CD8-positive, alpha-beta memory T cell (primary cell): ENCODE measurements at places on chromosomes 13 and 19. TPM values are rescaled to one million over a fixed set of nuclear protein-coding genes. Genes with fewer than 3 reads are reported as not detected.

DNA sequence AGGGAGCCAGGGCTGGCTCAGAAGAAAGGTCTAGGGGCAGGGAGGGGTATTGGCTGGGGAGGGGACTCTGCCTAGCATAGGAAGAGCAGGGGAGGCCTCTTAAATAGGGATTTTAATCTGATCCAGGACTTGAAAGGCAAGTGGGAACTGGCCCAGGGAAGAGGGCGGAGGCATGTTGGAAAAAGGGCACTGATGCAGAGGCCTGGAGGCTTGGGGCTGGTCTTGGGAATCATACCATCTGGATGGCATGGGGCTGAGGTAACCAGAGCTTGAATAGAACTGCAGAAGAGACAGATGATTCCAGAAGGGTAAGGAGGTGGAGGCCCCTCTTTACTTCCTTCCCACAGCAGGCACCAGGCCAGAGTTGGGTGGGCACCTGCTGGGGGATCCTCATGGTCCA, 29.1 kb downstream of the CERS4 start:
- no peak overlapping the region for H3K4me3 ChIP-seq
- peaks cover 14% of the 10 kb centered on the region for H3K4me1 ChIP-seq
- DNase-seq, result no peak
- H3K27ac ChIP-seq, result no peak overlapping the region
- H3K27me3 ChIP-seq, result no peaks in the 10 kb centered on the region
- no peaks in the 10 kb centered on the region for H3K36me3 ChIP-seq

GRCh38 chr19:1782521-1782920, 29.2 kb downstream of the ONECUT3 start:
- H3K27me3 ChIP-seq, result peaks cover 17% of the 10 kb centered on the region
- no peak for DNase-seq
- no peaks in the 10 kb centered on the region for H3K4me1 ChIP-seq
- no peaks in the 10 kb centered on the region for H3K36me3 ChIP-seq
- no peak overlapping the region for H3K4me3 ChIP-seq

- DNase-seq, result no peak
- H3K27ac ChIP-seq, result peak overlapping the region; percentile 57
- no peak overlapping the region for H3K4me3 ChIP-seq
- peaks cover 7% of the 10 kb centered on the region for H3K4me1 ChIP-seq
- H3K27me3 ChIP-seq, result peaks cover under 1% of the 10 kb centered on the region
Observed at GRCh38 chr19:6577476-6578125, 13.3 kb downstream of the CD70 start.

Gene CEACAM1
- 0.15 TPM for polyA plus RNA-seq

Gene ONECUT3
- polyA plus RNA-seq, result not detected

Gene ZNF880
- polyA plus RNA-seq, result 38.9 TPM

- no peak overlapping the region for H3K4me3 ChIP-seq
- H3K27ac ChIP-seq, result no peak overlapping the region
- no peaks in the 10 kb centered on the region for H3K27me3 ChIP-seq
- peaks cover 11% of the 10 kb centered on the region for H3K4me1 ChIP-seq
Observed at GRCh38 chr19:4329858-4330257, 8.8 kb downstream of the STAP2 start.

DNA sequence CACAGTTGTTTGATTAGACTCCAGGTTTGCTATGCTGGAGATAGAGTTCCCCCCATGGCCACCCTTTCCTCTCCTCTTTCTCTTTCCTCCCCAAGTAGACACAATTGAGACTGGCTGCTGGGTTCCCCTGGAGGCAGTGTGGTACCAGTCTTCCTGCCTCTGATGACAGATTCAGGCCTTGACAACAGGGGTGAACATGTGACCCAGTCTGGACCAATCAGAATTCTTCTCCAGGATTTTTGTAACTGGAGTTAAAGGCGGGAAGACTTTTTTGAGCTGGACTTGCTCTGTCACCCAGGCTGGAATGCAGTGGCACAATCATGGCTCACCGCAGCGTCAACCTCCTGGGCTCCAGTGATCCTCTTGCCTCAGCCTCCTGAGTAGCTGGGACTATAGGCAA, 48.7 kb downstream of the CCNE1 start:
- DNase-seq, result no peak
- no peak overlapping the region for H3K4me3 ChIP-seq
- no peaks in the 10 kb centered on the region for H3K36me3 ChIP-seq
- no peaks in the 10 kb centered on the region for H3K27me3 ChIP-seq
- no peaks in the 10 kb centered on the region for H3K4me1 ChIP-seq

DNA sequence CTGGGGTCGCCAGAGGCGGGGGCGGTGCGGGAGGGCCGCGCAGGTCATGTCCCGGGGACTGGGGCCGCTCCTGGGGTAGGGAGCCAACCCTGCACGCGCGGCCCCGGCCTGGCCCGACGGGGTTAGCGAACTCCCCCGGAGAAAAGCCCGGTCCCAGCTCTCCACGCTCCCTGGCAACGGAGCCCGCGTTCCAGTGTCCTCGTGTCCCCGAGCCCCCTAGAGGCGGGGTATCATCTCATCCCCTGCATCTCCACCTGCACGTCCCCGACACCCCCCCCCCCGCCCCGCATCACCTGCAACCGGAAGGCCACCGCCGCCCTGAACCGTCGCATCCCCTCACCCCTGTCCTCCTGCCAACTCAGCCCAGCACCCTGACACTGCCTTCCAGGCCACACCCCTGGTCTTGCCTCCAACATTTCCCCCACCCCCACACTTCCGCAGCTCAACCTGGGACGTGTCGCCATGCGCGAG, 2.7 kb downstream of the WDR88 start:
- H3K36me3 ChIP-seq, result peaks cover 4% of the 10 kb centered on the region
- no peak for DNase-seq
- no peak overlapping the region for H3K27ac ChIP-seq
- no peak overlapping the region for H3K4me3 ChIP-seq

DNA sequence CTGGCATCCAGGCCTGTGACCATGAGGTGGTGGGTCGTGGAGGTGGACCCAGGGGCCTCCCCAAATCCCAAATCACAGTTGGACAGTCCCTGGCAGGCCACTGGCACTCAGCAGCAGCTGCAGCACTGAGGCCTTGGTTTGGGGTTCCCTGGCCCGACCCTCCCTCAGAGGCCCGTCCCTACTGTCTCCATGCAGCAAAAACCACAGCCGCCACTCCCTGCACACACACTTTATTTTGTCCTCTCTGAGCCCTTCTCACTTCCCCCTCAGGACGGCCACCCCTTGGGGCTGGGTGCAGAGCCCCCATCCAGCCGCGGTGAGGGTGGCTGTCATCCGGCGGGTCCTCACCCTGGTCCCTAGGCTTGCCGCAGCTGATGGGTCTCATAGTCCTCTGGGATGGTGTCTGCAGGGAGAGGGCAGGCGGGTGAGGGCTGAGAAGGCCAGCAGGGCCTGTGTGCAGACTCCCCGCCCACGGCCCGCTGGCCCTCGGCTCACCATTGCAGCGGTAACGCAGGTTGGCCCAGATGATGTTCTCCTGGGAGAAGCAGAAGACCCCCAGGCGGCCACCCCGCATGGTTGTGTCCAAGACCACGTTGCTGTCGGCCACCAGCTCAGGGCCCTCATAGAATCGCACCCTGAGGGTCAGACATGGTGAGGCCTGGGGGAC, 8.4 kb downstream of the COMP start:
- no peak for DNase-seq
- no peak overlapping the region for H3K27ac ChIP-seq
- H3K4me1 ChIP-seq, result no peaks in the 10 kb centered on the region
- H3K4me3 ChIP-seq, result no peak overlapping the region

Gene SIGLEC11
- polyA plus RNA-seq, result not detected

DNA sequence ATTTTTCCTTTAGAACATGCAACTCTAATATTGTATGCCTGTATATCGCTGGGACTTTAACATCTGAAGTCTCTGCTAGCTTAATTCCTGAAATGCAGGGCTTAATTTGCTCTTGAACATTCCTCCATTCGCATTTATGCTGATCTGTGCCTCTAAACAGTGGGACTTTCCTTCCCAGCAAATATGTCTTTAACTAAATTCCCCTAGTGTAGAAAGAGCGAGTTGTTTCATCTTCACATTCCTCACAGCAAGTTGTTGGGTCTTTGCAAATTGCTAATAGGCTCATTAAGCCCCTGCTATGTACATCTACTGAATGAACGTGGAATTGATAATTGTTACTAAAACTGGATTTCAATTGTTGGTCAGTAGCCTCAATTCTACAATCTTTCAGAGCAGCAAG, 118.4 kb upstream of the OBI1 start:
- no peak for DNase-seq
- H3K36me3 ChIP-seq, result no peaks in the 10 kb centered on the region
- no peak overlapping the region for H3K27ac ChIP-seq
- no peaks in the 10 kb centered on the region for H3K4me1 ChIP-seq
- no peaks in the 10 kb centered on the region for H3K27me3 ChIP-seq

GRCh38 chr19:58455306-58455705, 3.9 kb downstream of the ZNF324B start:
- H3K36me3 ChIP-seq, result peaks cover 3% of the 10 kb centered on the region
- no peak for DNase-seq
- no peak overlapping the region for H3K4me3 ChIP-seq
- H3K27me3 ChIP-seq, result no peaks in the 10 kb centered on the region
- peaks cover 6% of the 10 kb centered on the region for H3K4me1 ChIP-seq
- H3K27ac ChIP-seq, result no peak overlapping the region

Gene ZNF888
- 2.5 TPM for polyA plus RNA-seq

- peak overlapping the region; percentile 70 for H3K4me3 ChIP-seq
- no peaks in the 10 kb centered on the region for H3K27me3 ChIP-seq
- H3K27ac ChIP-seq, result peak overlapping the region; percentile 86
- H3K36me3 ChIP-seq, result no peaks in the 10 kb centered on the region
- peak; percentile 92 for DNase-seq
- H3K4me1 ChIP-seq, result peaks cover 41% of the 10 kb centered on the region
Observed at GRCh38 chr19:17125728-17126677, 50.4 kb downstream of the MYO9B start.

Gene PDS5B
- 39.4 TPM for polyA plus RNA-seq

Gene ZFR2
- 4.8 TPM for polyA plus RNA-seq

- peak overlapping the region; percentile 70 for H3K4me3 ChIP-seq
- no peaks in the 10 kb centered on the region for H3K27me3 ChIP-seq
- H3K4me1 ChIP-seq, result peaks cover 21% of the 10 kb centered on the region
- peak overlapping the region; percentile 14 for H3K27ac ChIP-seq
Observed at GRCh38 chr19:17183271-17183761, 31.8 kb upstream of the USE1 start.

- peaks cover 40% of the 10 kb centered on the region for H3K4me1 ChIP-seq
- H3K36me3 ChIP-seq, result no peaks in the 10 kb centered on the region
- H3K4me3 ChIP-seq, result no peak overlapping the region
- no peak for DNase-seq
- H3K27ac ChIP-seq, result no peak overlapping the region
Observed at GRCh38 chr13:25873242-25873612, 178.6 kb downstream of the SHISA2 start.

Gene EPS8L1
- 0.28 TPM for polyA plus RNA-seq

DNA sequence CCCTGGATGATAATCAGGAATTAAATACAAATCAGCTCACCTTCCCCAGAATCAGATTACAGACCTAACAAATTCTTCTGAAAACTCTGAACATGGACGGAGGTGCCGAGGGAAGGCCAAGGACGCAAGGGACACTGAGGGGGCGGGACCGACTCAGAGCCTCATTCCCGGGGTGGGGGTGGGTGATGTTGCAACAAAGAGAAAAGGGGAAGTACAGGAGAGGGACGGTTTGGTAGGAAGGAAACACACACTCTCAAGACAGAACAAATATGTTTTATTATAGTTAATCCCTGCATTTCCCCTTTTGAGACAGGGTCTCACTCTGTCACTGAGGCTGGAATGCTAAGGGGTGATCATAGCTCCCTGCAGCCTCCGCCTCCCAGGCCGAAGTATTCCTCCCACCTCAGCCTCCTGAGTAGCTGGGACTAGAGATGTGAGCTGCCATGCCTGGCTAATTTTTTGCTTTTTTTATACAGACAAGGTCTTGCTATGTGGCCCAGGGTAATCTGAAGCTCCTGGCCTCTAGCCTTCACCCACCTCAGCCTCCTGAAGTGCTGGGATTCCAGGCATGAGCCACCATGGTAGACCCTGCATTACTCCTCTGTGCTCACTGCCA, 786 bp upstream of the LILRA2 start:
- H3K36me3 ChIP-seq, result no peaks in the 10 kb centered on the region
- no peak overlapping the region for H3K27ac ChIP-seq
- DNase-seq, result no peak
- no peaks in the 10 kb centered on the region for H3K4me1 ChIP-seq
- peaks cover 5% of the 10 kb centered on the region for H3K27me3 ChIP-seq
- H3K4me3 ChIP-seq, result no peak overlapping the region

Gene ZNF766
- polyA plus RNA-seq, result 69.7 TPM

GRCh38 chr13:29954082-29955028, 103.9 kb upstream of the UBL3 start:
- H3K4me3 ChIP-seq, result peak overlapping the region; percentile 40
- H3K4me1 ChIP-seq, result peaks cover 44% of the 10 kb centered on the region

Gene KIR2DL1
- 3.1 TPM for polyA plus RNA-seq

- no peak overlapping the region for H3K4me3 ChIP-seq
- no peaks in the 10 kb centered on the region for H3K36me3 ChIP-seq
- DNase-seq, result no peak
Observed at GRCh38 chr13:78161266-78161665, 242.6 kb upstream of the EDNRB start.

- peaks cover 5% of the 10 kb centered on the region for H3K27me3 ChIP-seq
- no peaks in the 10 kb centered on the region for H3K4me1 ChIP-seq
- no peak overlapping the region for H3K4me3 ChIP-seq
Observed at GRCh38 chr13:106349080-106349931, 186.2 kb downstream of the EFNB2 start.

DNA sequence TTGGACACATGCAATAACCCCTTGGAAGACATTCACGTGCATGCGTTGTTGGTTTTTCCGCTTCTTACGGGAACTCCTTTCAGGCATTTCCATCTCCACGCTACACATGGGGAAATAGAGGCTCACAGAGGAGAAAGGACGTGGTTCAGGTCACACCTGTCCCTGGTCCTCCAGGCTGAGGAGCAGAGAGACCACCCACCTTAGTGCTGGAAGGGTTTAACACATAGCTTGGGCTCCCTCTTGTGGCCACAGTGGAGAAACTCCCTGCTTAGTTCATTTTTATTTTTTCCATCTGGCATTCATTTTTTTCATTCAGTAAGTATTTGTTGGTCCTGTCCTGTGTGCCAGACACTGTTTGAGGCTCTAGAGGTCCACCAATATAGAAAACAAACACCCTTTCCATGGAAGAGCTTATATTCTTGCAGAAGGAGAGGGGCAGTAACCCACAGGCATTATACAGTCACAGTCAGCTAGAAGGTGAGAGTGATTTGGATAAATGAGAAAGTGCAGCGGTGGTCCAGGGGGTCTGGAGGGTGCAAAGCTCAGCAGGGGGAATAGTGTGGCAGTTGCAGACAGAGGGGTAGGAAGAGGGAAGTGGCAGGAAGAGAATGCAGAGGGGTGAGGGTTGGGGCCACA, 24.2 kb upstream of the TTYH1 start:
- DNase-seq, result peak; percentile 58
- H3K4me1 ChIP-seq, result peaks cover 34% of the 10 kb centered on the region
- no peaks in the 10 kb centered on the region for H3K27me3 ChIP-seq
- no peaks in the 10 kb centered on the region for H3K36me3 ChIP-seq
- no peak overlapping the region for H3K4me3 ChIP-seq

Gene ATP12A
- polyA plus RNA-seq, result not detected

GRCh38 chr13:66076417-66076816, 1153.7 kb downstream of the PCDH9 start:
- H3K4me3 ChIP-seq, result no peak overlapping the region
- DNase-seq, result no peak
- H3K27ac ChIP-seq, result no peak overlapping the region
- H3K36me3 ChIP-seq, result no peaks in the 10 kb centered on the region
- H3K4me1 ChIP-seq, result no peaks in the 10 kb centered on the region
